ENCODE measurements at places on chromosomes 3 and 15. TPM values are rescaled to one million over a fixed set of nuclear protein-coding genes. Genes with fewer than 3 reads are reported as not detected.
A peak's percentile ranks its signal among the peaks of the same experiment; 100 is the strongest.

GRCh38 chr15:57698243-57698642 lies 8.3 kb upstream of the POLR2M start:
- no peak for DNase-seq

DNA sequence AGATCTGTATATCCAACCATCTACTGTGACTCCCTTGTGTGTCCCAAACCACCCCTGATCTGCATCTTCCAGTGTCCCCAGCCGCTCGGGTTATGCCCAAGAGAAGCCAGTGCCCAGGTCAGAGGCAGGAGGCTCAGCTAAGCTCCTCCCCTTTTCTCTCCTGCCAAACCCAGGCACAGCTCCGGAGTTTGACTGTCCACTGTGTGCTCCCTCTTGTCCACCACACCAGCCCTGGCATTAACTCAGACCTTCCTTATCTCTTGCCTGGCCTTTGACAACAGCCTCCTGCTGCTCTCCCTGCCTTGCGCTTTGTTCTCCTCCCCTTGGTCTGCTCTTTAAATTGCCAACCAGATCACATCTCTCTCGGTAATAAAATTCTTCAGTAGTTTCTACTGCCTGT lies 39.3 kb downstream of the DGKG start:
- DNase-seq = no peak

DNA sequence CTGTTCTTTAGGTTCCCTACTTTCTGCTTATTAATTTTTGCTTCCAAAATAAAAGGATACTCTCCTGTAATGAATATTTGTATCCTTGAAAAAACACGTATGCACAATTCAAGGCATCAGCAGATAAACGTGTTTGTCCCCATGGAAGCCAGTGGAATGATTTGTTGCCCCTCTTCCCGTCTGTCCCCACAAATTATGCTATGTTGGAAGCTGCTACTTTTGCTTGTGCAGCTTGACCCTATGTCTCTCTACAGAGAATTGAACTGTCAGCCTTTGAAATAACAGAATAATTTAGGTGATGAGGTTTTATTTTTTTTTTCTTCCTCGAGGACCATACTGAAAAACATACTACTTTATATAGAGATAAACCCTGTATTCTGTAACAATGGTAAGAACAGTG lies 401.5 kb upstream of the GOLIM4 start:
- no peak for DNase-seq

- no peak for DNase-seq
Observed at GRCh38 chr3:16280671-16281070, 15.7 kb downstream of the OXNAD1 start.

DNA sequence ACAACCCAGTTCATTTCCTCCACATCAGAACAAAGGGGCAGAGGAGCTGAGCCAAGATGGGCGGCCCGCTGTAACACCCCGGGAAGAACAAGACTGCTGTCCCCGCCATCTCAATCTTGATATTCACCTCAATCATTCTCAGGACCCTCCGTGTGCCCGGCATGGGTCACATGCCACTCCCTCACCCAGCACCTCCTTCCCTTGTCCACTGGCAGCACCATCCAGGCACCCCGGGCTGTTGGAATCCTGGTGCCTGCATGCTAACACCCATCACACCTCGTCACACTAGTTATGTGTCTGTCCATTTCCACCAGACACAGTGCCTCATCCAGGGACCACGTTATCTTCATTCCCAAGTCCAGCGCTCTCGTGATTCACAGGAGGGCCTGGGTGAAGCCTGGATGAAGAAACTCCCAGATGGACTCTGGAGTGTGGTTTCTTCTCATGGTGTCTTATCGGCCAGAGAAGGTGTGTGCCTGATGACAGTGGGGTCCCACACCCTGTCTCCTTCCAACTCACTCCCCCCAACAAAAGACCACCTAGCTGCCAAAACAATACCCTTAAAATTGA lies 16.7 kb downstream of the MEGF11 start:
- no peak for DNase-seq

DNA sequence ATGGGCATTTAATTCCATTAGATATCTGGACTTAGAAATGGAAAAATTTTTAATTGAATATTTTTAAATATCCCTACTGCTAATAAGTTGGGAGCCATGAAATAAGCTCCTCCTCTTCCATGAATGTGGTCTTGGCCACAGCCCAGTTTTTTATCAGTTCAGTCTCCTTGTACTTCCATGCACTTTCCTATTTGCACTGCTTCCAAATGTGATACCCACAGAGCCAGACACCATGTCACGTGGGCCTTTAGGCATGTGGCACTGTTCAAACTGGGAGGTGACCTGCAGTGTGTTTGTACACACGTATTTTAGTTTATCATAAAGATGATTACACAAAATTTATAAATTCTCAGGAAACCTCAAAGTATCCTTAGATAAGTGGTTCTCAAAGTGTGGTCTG lies 80.1 kb upstream of the DGKG start:
- DNase-seq = peak; percentile 69

DNA sequence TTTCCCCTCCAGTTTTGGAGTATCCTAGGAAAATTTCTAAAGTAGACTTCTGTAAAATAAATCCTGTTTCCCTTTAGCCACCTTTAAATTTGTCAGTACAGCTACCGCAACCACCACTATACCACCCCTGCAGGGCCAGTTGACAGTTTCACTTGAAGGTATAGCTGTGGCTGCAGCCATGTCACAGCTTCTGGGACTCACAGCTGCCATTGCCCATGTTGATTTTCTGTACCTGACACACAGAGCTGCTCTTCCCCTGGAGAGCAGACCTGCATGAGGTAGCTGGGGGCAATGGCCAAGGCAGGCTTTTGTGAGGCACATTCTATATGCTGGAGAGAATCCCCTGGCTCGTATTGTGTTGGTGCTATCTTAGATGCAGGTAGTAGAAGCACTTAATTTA lies 345.4 kb downstream of the LRTM1 start:
- DNase-seq = no peak

DNA sequence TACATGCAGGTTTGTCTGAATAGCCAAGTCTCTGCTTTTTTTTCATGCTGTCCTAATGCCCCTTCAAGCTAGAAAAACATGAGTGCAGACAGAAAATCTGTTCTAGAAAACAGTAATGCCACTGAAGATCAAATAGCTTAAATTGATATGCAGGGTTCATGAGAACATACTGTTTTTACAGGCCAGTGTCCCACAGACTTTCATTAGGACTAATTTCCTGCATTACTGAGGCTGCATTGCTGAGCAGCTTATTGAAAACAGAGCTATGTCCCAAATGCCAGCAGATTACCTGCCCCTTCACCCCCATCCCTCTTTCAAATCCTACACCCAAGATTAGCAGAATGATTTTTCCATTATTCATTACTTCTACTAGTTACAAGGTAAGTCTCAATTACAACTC lies 665 bp downstream of the TM4SF18 start:
- DNase-seq = no peak

GRCh38 chr3:87318617-87319021 lies 42.2 kb upstream of the POU1F1 start:
- DNase-seq = no peak

GRCh38 chr15:55387027-55387426 lies 21.1 kb downstream of the CCPG1 start:
- no peak for DNase-seq

TIMP4 gene
- 33.7 TPM for total RNA-seq

ADGRG7 gene
- total RNA-seq = not detected

C15orf62 gene
- 0.17 TPM for total RNA-seq

CALML4 gene
- total RNA-seq = 2.3 TPM

FYCO1 gene
- 114 TPM for total RNA-seq

ATP13A5 gene
- not detected for total RNA-seq

PRR20G gene
- not detected for total RNA-seq

ZNF774 gene
- total RNA-seq = 4.9 TPM

BOC gene
- 12.9 TPM for total RNA-seq

LRTM1 gene
- total RNA-seq = not detected

All from right cardiac atrium (tissue), 5 donors.